ENCODE measurements at places on chromosomes 3 and 15.

- DNase-seq, result no peak
These were observed 96.5 kb downstream of the SMAD6 start for GRCh38 chr15:66798426-66799061.

DNA sequence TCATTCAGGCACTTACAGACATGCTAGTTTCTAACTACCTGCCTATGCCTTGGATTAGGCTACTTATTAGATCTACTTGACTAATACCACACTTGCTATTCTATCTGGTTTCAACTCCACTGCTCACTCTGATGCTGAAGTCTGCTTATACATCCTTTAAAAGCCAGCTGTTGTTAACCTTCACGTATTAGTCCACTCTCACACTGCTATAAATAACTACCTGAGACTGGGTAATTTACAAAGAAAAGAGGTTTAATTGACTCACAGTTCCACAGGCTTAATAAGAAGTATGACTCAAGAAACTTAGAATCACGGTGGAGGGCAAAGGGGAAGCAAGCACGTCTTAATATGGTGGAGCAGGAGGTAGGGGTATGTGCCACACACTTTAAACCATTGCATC lies 47.7 kb upstream of the ANKRD28 start:
- no peak for DNase-seq

DNA sequence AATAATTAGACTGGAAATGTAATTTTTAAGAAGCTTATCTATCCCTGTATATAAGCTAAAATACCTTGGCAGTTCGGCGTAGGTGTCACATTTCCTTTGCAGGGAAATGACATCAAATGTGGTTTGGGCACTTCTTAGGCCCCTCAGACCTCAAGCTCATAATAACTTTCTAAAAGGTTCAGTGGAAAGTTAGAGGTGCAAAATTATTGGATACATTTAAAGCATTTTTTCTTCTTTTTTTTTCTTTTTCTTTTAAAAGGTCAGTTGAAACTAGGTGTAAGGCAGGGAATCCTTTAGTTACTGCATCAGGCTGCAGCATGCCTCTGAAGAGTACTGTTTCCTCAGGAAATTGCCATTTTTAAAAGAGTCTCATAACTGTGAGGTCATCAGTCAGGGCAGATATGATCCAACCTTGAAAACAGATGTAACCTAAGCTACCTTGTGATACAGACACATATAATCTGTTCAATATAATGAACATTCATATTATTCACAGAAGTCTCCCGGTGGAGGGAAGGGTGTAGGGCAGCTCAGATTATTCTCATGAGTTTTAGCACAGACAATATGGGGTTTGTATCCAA lies 4.8 kb downstream of the SACM1L start:
- no peak for DNase-seq

- no peak for DNase-seq
These were observed 90.8 kb downstream of the CRTC3 start for GRCh38 chr15:90620379-90621067.

All from stimulated activated CD8-positive, alpha-beta memory T cell treated with anti-CD3 and anti-CD28 coated beads, Interleukin-7, amount 100 ng/mL, for 48 hours (primary cell).